ENCODE measurements at places on chromosomes 2 and 18. TPM values are rescaled to one million over a fixed set of nuclear protein-coding genes. Genes with fewer than 3 reads are reported as not detected.

ERMN gene
- not detected for polyA plus RNA-seq

CTAGE1 gene
- polyA plus RNA-seq: not detected

CNRIP1 gene
- 1.3 TPM for polyA plus RNA-seq

GRCh38 chr18:65753520-65753919 lies 2.7 kb downstream of the CDH7 start:
- DNase-seq: peak; percentile 1

GRCh38 chr2:37665604-37666362 lies 5.7 kb downstream of the CDC42EP3 start:
- DNase-seq: no peak

- no peak for DNase-seq
These were observed 909.9 kb upstream of the ACVR2A start for GRCh38 chr2:146934921-146935320.

- no peak for DNase-seq
These were observed 28.7 kb upstream of the DCC start for GRCh38 chr18:52311331-52311730.

DNA sequence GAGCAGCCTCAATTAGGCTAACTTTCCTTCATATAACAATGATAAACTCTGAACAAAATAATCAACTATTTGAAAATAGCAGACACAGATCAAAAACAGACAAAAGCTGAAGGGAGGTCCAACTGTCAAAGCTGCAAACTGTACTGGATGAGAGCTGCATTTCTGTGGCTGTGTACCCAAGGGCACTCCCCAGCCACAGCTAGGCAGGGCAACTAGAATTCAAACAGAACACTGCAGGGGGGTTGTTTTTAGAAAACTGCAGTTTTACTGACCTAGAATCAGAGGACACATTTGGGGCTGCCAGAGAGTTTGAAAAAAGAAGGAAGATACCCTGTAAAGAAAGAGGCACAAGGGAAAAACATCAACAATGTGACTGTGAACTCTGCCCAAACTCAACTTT lies 56.8 kb downstream of the SMAD2 start:
- DNase-seq: no peak

DNA sequence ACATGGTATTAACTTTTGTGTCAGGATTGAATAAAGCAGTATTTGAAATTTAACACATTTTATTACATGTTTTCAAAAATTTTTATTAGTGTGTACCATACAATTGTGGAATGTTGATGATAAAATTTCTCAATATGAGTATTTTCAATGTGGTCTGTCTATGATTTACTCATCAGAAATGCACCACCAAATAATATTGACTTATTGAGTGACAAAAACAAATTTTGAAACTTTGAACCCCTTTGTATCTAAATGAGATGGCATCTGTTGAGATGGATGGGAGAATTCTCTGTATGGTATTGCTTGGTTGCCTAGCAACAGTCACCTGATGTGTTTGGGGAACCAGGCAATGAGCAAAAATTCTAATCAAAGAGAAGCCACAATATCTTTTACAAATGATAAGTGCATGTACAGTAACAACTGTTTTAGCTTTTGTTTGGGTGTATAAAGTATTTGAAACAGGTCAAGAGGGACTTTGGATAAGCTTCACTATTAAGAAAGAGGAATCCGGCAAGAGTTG lies 400.1 kb downstream of the CCDC85A start:
- DNase-seq: no peak

DNA sequence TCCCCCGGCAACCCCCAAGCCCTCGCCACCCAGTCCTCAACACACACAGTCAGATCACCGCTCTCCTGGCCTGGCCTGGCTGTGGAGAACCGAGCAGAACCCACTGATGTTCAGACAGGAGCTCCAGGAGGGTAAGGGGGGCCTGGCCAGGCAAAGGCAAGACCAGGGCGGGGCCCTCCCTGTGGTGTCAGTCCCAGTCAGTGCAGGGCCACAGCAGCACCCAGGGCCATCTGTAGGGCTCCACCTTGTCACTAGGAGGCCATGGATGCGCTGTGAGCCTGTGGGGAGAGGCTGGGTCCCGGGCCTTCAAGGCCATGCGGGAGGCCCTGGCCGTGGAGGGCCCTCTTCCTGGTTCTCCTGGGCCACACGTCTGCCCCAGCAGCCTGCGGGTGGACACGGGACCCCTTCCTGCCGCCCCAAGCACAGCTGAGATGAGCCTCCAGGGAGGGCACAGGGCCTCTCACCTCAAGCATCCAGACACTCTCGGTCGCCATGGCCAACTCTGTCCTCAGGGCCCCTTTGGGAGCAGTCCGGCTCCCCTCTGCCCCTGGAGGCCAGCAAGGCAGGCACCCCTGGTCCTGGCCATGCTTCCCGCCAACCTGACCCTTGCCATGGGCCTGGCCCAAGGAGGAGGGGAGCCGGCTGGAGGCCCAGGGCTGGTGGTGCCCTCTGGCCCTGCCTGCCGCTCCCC lies 2.0 kb downstream of the ANO7 start:
- no peak for DNase-seq

GRCh38 chr2:53877556-53877955 lies 17.8 kb upstream of the GPR75 start:
- no peak for DNase-seq

- no peak for DNase-seq
These were observed 110.9 kb upstream of the SP3 start for GRCh38 chr2:174076040-174076439.

DNA sequence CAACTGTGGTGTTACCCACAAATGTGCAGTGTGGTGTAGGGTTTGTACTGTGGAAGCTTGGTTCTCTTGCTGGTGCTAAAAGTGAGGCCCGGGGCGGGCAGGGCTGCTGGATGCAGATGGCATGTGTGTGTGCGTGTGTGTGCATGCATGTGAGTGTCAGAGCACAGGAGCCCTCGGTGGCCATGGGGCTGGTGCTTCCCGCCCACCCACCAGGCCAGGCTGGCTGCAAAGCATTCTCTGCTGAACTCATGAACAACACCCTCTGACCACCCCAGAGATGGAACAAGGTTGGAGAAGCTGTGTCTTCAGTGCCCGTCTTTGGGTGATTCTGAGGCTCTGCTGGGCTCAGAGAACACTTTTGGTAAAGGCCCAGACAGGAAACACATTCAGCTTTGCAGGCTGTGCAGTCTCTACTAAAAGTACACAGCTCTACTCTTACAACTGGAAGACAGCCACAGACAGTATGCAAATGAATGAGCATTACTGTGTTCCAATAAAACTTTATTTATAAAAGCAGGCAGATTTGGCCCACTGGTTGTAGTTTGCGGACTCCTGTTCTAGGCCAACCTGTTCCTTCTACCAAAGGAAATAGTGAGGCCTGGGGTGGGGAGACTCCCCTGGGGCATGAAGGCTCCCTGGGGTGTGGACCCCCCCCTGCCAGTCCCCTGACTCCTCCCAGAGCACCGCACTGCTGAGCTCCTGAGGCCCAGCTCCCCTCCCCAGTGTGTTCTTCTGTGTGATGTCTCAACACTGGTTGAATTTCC lies 225.3 kb upstream of the HDAC4 start:
- no peak for DNase-seq

DNA sequence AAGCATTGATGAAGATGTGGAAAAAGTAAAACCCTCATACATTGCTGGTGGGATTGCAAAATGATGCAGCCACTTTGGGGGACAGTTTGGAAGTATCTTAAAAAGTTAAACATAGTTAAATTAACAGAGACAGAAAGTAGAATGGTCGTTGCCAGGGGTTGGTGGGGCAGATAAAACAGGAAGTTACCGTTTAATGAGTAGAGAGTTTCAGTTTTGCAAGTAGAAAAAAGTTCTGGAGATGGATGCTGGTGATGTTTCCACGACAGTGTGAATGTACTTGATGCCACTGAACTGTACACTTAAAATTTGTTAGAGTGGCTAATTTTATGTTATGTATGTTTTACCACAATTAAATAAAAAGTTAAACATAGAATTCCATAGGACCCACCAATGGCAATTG lies 44.5 kb upstream of the EGR4 start:
- no peak for DNase-seq

DNA sequence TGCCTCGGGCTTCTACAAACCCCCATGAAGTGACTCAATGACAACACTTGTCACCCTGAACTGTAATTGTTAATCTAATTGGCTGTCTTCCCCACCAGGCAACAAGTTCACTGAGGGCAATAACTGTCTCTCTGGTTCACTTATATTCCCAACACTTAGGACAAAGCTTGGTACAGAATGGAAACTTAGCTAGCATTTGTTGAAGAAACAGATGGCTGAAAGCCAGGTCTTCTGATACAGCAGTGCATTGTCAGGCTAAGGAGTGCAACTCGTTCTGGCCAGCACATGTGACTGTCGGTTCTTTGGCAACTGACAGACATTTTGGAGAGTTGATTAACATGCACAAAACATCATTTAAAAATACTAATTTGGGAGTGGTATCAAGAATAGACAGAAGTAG lies 14.6 kb upstream of the DNAJC27 start:
- no peak for DNase-seq

DNA sequence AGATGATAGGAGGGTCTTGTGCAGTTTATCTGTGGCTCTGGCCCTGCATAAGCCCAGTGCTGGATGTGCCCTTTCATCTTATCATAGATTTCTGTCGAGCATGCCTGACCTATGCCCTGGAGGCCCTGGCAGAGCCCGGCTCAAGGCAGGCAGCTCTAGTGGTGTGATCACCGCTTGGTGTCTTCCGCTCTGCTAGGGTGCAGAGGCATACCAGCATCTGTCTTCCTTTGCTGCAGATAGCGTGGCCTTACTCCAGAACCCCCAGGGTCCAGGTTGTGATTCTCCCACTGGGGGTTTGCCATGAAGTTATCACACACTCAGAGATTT lies 13.7 kb upstream of the TRAF3IP1 start:
- DNase-seq: no peak

- DNase-seq: no peak
These were observed 92.1 kb downstream of the LYPD6 start for GRCh38 chr2:149422337-149422990.

DNA sequence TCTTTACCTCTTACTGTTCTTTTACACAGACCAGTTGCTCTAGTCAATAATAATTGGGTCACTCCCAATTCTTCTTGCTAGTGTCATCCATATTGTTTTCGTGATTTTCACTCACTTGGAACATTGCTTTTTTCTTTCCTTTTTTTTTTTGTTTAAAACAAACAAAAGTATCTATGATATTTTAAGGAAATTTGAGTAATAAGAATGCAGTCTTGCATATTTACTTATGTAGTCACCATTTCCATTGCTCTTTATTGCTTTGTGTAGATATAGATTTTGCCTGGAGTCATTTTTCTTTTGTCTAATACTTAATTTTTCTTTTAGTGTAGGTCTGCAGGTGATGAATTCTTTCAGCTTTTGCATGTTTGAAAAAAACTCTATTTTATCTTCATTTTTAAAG lies 71.9 kb downstream of the WDR7 start:
- no peak for DNase-seq

- no peak for DNase-seq
These were observed 50.1 kb upstream of the HAAO start for GRCh38 chr2:42842466-42842865.

All from K562 (cell line).